Renal cortical epithelial cell (primary cell): ENCODE measurements at places on chromosomes 2 and 18.

- no peak for DNase-seq
These were observed 97.4 kb downstream of the OSR1 start for GRCh38 chr2:19261061-19261460.

DNA sequence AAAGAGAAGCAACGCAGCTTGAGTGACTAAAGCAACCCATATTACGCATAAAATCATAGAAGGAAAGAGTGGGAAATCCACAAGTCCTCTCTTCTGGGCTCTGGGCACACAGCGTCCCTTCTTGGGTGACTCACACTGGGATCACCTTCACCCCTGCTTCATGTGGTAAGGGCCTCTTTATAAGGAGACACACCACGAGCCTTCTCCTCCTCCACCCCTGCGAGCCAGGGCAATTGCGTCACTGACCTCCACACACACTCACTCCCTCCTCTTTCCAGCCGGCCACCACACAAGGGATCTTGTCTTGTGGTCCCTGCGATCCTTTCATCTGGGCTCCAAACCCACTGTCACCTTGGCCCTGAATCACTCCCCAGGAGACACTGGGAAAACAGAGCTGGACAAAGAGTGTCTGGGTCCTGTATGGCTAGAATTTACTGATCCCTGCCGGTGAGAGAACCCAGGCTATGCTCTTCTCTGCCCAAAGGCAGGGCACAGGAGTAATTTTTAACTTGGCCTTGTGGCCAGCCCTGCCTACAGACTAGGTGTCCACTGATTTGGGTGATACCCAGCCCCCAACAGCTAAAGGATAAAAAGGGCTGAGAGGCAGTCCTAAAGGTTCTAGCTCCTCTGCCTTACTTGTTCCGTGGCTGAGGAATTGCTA, 35.3 kb downstream of the NHEJ1 start:
- DNase-seq = peak; percentile 97

GRCh38 chr2:32947076-32947483, 327 bp downstream of the LTBP1 start:
- DNase-seq = no peak

DNA sequence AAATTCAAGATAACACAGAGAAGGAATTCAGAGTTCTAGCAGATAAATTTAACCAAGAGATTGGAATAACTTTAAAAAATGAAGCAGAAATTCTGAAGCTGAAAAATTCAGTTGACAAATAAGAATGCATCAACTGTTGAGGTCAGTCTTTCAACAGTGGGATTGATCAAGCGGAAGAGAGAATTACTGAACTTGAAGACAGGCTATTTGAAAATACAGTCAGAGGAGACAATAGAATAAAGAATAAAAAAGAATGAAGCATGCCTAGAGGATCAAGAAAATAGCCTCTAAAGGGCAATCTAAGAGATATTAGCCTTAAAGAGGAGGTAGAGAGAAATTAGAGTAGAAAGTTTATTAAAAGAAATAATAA, 27.7 kb upstream of the ITGAV start:
- DNase-seq = no peak

DNA sequence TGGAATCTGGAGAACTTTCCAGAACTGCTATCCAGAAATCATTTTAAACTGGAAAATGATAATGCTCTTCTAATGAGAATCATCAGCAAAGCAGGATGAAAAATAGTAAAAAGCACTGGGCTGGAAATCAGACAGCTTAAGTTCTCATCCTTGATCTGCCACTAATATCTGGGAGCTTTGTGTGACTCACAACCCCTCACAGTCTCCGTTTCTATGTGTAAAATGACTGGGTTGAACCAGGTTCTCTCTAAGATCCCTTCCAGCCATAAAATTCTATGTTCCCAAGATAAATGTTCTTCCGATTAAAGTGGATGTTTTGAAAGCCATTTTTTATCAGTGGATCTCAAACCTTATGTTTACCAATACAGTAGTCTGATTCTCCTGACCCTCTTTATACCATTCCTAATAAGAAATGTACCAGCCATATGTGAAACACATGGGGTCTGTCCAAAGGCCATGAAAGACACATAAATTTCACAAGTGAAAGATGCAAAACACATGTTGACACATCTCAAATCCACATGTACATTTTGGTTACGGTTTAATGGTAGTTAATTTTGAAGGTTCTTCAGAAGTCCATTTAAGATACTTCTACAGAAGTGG, 188.8 kb downstream of the EN1 start:
- no peak for DNase-seq

DNA sequence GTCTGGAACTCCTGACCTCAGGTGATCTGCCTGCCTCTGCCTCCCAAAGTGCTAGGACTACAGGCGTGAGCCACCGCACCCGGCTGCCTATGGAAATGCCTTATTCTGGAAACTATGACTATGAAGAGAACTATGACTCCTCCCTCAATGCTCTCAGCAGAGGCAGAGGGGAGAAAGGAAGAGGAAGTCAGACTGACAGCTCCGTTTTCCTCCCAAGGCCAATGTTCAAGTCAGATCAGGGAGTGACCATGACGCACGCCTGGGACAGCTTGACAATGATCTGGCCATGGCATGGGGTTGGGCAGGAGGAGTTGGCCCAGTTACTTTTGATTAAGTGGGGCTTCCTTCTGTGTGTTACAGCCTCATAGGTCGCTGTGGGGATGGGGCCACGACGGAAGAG, 44.3 kb upstream of the MRPL33 start:
- no peak for DNase-seq

DNA sequence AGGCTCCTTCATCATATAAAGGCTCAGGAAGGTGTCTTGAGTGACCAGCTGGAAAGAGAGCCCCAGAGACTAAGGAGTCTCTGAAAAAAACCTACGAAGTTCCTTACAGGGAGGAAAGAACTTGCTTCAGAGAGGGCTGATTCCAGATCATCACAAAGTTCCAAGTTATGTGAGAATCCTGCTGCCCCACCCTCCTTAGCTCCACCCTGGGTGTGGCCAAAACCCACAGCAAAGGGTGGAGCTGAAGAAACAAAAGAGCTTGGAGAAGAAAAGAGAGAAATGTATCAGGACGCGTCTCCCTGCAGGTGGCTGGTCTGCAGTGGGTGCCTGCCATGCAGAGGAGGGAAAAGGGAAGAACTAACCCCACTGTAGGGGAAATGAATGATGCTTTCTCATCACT, 32.8 kb upstream of the ZNF396 start:
- DNase-seq = no peak

- no peak for DNase-seq
These were observed 423.7 kb upstream of the ZNF804A start for GRCh38 chr2:184174493-184175104.

DNA sequence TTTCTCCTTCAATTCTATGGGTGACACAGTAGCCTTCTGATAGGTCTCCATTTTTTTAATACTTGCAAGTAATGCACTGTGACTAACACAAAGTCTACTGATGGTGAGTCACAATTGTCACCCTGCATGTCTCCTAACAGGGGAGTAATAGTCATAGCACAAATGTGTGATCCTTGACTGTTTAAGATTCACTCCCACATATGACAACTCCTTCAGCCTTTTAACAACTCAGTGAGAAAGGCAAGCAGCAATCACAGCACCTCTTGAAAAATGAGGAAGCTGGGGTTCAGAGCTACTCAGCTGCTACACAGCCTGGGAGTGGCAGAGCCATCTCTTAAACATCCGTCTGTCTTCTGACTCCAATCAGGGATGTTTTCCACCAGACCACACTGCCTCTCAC, 63.8 kb downstream of the EHD3 start:
- DNase-seq = peak; percentile 68

DNA sequence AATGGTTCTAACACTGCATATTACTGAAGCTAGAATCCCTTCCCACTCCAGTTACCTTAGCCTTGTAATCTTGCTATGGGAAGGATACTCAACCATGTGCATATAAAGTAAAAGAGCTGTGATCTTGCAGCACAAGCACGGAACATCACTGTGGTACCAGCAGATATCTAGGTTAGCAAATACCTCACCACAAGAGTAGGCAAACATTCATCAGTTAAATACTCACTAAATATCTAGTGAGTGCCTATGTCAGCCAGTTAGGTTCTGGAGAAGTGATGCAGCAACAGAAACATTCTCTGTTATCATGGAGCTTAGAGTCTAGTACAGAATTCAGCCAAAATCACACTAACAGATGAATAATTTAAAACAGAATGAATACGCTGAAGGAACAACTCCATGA, 349.6 kb upstream of the UBE2E3 start:
- no peak for DNase-seq

- no peak for DNase-seq
These were observed 43.5 kb downstream of the FBLN7 start for GRCh38 chr2:112181571-112182290.

DNA sequence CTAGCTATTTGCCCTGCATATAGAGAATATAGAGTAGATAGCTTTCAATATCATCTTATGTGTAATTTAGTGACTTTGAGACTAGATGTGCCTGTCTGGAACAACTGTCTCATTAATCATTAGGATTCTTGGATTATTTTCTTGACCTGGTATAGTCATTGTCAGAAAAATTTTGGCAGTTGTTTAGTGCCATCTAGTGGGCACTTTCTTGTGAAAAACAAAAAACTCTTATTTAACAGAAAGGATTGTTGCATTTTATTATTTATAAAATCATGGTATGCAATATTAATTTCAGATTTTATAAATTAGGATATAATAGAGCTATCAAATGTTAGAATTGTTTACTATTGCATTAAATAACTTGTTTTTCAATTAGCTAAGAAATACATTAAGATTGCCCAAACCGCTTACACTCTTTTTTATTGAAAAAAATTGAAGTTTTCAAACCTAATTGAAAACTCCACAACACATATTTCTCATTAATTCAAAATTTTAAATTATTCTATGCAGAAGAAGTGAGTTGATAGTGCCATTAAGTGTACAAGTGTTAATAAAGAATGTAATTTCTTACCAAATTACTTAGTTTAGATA, 80.3 kb downstream of the DYNAP start:
- DNase-seq = peak; percentile 52

DNA sequence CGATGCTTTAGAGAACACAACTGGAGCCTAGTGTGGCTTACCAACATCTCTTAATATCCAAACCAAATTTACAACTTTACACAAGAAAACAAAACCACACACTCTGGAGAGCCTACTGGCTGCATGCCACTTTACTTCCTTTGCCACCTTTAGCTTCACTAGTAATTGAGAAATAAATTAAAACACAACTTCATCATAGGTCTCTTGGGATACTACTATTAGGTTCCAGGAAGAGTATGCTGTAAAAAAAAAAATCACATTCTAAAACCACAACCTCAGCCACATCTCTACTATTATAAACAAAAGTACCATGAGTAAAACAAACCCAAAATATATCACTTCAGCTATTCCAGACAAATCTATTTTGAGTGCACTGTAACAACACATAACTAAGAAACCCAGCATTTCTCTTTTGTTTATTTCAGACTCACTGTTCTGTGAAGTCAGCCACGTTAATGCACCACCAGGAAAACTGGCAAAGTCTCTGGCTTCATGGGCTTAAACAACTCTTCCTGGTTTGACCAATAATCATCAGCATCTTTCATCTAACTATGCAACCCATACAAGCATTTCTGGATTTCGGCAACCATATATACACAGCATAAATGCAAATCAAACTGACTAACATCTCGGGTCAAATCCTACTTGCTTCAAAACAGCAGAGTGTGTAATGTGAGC, 59.1 kb downstream of the REV1 start:
- peak; percentile 61 for DNase-seq

- no peak for DNase-seq
These were observed 888 bp upstream of the ADCY3 start for GRCh38 chr2:24920809-24921441.

DNA sequence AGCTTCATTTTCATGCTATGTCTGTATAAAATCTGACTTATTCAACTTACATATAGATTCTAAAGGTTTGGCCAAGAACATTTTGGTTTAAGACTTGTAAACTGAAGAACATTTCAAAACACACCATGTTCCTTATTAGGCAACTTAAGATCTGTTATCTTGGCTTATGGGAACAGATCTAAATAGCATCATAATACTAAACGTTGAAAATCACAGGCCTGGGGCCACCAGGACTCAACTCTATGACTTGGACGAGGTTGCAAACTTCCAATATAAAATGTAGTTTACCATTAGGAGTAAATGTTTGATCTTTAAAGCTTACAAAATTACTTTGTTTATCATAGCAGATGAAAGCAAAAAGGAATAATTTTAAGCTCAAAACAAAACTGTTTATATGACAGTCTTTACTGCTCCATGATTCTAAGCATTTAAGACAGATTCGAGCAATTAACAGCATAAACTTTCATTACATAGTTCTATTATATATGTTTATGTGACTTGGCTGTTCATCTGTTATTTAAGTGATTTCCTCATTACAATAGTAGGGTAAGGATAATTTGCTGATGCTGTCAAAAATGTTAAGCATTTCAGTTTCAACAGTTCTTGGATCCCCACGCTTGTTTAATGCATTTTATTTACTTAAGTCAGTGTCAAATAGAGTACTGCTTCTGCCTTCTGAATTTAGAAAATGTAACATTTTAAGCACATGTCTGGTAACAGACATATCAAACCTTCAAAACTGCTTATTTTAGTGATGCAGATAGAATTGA, 8.3 kb downstream of the TCF4 start:
- no peak for DNase-seq

DNA sequence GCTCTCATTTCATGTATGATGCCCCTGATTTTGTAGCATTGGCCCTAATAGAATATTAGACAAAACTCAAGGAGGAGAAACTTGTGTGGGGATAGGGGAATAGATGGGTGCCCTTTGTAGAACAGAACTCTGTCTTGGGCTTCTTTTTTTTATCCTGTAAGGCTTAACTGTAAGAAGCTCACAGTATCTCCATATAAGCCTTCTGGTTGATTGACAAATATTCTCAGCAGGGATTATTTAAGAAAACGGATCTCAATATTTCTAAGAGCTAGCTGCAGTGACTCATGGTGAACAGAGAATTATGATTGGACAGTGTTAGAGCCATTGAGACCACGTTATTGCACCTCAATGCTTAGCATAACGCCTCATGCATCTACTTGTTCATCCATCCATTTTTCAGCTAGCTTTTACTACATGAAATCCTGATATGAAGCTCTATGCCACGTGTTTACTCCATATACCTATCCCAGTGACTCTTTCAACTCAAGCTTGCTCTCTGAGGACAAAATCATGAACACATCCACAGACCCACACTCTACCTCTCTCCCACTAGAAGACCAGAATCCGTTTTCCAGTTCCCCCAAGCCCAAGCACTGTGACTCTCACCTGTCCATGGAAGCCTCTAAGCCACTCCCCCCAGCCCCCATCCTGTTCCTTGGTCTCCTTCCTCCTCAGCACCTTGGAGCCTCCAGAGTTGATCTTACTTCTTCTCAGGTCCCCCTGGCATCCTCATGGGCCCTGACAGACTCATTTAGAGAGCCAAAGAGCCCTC, 99.2 kb downstream of the BCL2L11 start:
- DNase-seq = no peak

GRCh38 chr2:161245261-161245553, 63.0 kb upstream of the PSMD14 start:
- DNase-seq = no peak
